Myometrial cell (primary cell): ENCODE measurements at places on chromosomes 12 and 14. TPM values are rescaled to one million over a fixed set of nuclear protein-coding genes. Genes with fewer than 3 reads are reported as not detected.

Gene PSMD9
- total RNA-seq, result 120 and 142 TPM in 2 replicates

Gene GPD1
- 0.18 TPM in 1 of 2 replicates, not detected in the other for total RNA-seq

Gene DIO3
- total RNA-seq, result 1.1 TPM in 1 of 2 replicates, not detected in the other

Gene AKAP3
- 0.18 TPM in 1 of 2 replicates, not detected in the other for total RNA-seq

Gene EIF5
- 142 and 191 TPM in 2 replicates for total RNA-seq

Gene SPTB
- total RNA-seq, result under 0.01 TPM in 1 of 2 replicates, not detected in the other

Gene CISTR
- total RNA-seq, result not detected in 2 replicates

Gene IGF1
- total RNA-seq, result not detected in 2 replicates

Gene TSPAN11
- under 0.01 and 0.29 TPM in 2 replicates for total RNA-seq

Gene CNTN1
- under 0.01 and 0.86 TPM in 2 replicates for total RNA-seq

Gene NUAK1
- total RNA-seq, result 8.6 and 9.9 TPM in 2 replicates

Gene SCFD1
- 53.3 and 64.7 TPM in 2 replicates for total RNA-seq

Gene DBX2
- not detected in 2 replicates for total RNA-seq

Gene DNAH10
- total RNA-seq, result under 0.01 TPM in 2 replicates

Gene PTPRO
- total RNA-seq, result under 0.01 and 0.35 TPM in 2 replicates

Gene STAB2
- total RNA-seq, result not detected in 2 replicates

Gene STON2
- total RNA-seq, result not detected in 2 replicates

Gene SLC5A8
- not detected in 2 replicates for total RNA-seq

Gene PZP
- total RNA-seq, result not detected in 2 replicates

Gene PPP1R3E
- total RNA-seq, result 1.1 and 1.2 TPM in 2 replicates

Gene GALNT9
- total RNA-seq, result 0.29 and 0.89 TPM in 2 replicates

Gene P2RX2
- not detected in 2 replicates for total RNA-seq

Gene FGF23
- total RNA-seq, result not detected in 2 replicates

Gene RIPK3
- not detected in 2 replicates for total RNA-seq

Gene UNC119B
- 23.9 TPM in 2 replicates for total RNA-seq

Gene SCAF11
- total RNA-seq, result 37.5 and 56.2 TPM in 2 replicates

Gene CAPZA3
- not detected in 2 replicates for total RNA-seq

Gene DPPA3
- not detected in 2 replicates for total RNA-seq

Gene TEX52
- not detected in 2 replicates for total RNA-seq
